ENCODE measurements at places on chromosomes 2 and 18.
A peak's percentile ranks its signal among the peaks of the same experiment; 100 is the strongest.

DNA sequence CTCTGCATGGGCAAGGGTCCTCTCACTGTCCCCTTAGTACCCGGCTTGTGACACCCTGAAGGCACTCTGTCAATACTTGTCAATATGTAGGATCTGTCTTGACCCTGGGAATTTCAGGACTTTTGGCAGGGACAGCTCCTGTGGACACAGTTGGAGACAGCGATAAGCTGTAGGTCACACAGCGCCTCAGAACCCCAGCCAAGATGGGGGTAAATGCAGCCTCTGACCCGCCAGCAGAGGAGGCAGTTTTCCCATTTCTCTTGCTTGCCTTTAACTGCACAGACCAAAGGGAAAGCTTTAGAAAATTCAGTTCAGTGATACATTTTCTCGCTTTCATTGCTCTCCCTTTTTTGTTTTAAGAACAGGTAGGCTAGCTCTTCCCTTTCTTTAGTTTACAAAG, 54.8 kb upstream of the KLHL29 start:
- no peak for DNase-seq

- no peak for DNase-seq
Observed at GRCh38 chr2:21033237-21034155, 10.4 kb downstream of the APOB start.

GRCh38 chr18:49839012-49839411, 25.7 kb upstream of the ACAA2 start:
- no peak for DNase-seq

GRCh38 chr18:57785751-57786437, 17.2 kb downstream of the ATP8B1 start:
- no peak for DNase-seq

DNA sequence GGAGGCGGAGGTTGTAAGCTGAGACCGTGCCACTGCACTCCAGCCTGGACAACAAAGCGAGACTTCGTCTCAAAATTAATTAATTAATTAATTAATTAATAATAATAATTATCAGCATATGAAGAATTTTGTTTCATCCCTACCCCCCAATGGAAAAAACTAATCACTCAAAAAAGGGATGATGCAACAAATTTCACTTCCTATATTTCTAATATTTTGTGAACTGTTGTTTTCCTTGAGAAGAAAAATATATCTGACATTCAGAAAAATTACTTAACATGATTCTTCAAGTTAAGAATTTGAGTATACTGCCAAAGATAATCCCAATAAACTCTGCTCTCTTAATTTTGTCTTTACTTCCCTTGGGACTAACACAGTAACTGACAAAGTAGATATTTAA, 28.1 kb downstream of the EXOC6B start:
- no peak for DNase-seq

GRCh38 chr18:33924576-33924975, 300.1 kb downstream of the NOL4 start:
- no peak for DNase-seq

DNA sequence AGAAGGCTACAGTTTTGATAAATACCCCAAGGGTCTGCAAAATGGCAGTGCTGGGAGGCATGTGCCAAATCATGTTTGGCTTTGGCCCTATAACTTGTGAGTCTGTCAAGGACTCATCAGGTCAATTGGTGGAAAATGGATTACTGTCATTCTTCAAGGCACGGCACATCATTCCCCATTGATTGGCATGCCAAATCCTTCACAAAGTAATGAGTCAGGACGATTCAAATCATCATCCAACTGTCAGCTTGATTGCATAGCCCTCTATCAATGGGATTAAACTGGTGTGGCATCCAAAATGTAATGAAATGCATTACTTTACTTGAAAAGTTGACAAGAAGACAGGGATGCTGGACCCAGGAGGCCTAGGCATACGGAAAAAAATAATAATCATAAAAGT, 441.6 kb upstream of the PIK3C3 start:
- no peak for DNase-seq

DNA sequence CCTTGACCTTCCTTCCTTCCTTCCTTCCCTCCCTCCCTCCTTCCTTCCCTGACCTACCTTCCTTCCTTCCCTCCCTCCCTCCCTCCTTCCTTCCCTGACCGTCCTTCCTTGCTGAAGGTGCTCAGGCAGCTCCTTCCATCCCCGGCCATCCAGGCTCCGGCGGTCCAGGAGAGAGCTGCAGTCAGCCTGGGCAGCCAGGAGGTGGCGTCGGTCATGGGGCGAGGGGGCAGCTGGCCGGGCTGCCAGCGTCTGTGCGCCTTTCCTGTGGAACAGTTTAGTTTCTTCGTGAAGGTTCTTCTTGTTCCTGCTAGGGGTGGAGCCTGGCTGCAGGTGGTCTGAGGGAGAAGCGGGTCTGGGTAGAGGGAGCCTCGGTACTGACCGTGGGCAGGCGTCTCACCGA, 15.7 kb downstream of the GPR35 start:
- no peak for DNase-seq

DNA sequence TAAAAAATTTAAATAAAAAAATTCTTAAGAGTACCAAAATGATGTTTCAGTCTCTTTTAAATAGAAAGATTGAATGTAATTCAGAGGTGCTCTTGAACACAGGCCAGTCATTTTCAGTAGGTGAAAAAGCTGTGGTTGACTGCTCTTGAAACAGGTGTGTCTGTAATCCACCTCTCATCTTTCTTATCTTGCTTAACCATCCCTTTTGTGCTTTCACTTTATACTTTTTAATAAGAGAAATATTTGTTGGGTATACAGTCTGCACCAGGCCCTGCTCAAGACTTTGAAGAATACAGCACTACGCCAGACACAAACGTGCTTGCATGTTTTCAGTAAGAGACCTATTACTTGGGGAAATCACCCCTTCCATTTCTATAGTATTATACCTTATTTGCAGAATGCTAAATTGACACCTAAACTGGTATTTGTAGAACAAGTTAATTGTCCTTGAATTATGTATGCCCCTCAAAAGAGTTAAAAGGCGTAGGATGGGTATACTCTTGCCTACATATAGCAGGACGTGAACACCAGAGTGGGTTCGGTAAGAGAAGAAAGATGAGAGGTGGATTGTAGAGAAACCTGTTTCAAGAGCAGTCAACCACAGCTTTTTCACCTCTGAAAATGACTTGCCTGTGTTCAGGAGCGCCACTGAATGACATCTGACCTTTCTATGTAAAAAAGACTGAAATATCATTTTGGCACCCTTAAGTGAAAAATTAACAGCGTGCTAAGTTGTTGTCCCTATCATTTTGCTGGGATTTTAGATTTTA, 4.0 kb upstream of the RTN4 start:
- no peak for DNase-seq

GRCh38 chr2:26970928-26971627, 641 bp downstream of the MAPRE3 start:
- DNase-seq: no peak

GRCh38 chr18:9191658-9192256, 55.2 kb downstream of the ANKRD12 start:
- DNase-seq: no peak

DNA sequence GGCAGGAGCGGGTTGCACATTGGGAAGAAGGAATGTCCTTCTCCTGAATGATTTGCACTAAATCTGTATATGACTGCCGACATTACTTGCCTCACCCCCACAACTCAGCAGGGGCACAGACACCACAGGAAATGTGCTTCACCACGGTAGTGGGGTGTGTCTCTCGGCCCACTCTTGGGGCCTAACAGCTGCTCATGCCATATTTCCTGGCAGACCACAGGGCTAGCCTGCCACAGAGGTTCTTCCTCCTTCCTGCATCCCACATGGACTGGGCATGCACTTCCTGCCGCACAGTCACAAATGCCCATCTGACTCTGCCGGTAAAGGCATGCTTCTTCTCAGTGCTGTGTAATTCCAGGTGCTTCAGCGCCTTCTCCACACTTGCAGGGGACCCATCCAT, 10.3 kb upstream of the PAPOLG start:
- no peak for DNase-seq

GRCh38 chr2:135582383-135582782, 51.1 kb downstream of the R3HDM1 start:
- no peak for DNase-seq

DNA sequence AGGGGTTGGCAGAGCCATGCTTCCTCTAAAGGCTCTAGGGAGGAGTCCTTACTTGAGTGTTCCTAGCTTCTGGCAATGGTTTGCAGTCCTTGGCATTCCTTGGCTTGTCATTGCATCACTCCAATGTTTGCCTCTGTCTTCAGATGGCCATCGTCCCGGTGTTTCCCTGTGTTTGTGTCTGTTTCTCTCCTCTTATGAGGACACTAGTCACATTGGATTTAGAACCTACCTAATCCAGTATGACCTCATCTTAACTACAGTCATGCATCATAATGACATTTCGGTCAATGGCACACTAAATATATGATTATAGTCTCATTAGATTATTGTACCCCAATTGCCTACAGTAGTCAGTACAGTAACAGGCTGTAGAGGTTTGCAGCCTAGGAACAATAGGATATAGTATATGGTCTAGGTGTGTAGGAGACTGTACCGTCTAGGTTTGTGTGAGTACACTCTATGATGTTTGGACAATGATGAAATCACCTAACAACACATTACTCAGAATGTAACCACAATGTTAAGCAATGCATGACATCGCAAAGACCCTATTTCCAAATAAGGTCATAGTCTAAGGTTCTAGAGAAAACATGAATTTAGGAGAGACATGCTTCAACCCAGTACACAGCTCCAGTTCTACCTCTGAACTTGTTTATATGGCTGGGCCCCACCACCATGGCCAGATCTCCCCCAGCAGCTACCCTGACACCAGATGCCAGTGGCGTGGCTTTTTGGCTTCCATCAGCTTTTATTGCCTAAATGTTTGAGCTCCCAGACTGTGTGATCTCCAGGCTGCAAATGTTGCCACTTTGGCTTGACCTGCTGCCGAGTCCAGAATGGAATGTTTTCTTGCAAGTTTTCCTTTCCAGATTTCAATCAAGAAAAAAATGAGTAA, 22.1 kb downstream of the SRD5A2 start:
- no peak for DNase-seq

- peak; percentile 16 for DNase-seq
Observed at GRCh38 chr2:168254158-168254935, 7.0 kb upstream of the STK39 start.

DNA sequence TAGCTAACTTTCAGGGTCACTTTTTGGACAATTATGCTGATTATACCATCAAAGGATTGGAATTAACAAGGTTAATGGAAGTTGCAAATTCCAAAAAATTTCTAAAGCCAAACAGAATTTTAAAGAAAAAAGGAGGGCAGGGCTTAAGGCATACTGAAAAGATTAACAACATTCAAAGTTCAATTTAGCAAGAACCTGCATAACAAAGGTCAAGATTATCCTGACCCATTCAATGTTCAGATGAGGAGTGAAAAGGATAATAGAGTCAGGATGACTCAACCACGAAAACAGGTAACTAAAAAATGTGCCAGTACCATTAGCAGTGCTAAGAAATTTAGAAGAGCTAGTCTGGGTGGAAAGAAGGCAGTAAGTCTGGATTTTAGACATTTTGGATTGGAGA, 139.8 kb upstream of the HNMT start:
- DNase-seq: no peak

DNA sequence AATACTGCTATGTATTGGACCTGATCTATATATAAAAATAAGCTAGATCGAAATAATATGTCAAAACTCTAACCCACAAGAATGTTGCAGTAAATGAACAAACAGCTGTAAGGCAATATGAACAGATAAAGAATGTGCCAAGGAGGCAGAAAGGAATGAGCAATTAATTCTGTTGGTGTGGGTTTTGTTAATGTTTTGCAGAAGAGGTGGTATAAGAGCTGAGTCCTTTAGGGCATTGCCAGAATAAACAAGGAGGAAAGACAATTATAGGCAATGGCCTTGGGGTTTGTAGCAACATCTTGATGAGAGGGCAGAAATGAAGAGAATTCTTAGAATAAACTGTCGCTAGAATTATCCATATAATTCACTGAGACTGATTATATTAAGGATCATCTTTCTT, 240.9 kb upstream of the GULP1 start:
- no peak for DNase-seq

All from amniotic stem cell (primary cell).